ENCODE measurements at places on chromosomes 1 and 21.

DNA sequence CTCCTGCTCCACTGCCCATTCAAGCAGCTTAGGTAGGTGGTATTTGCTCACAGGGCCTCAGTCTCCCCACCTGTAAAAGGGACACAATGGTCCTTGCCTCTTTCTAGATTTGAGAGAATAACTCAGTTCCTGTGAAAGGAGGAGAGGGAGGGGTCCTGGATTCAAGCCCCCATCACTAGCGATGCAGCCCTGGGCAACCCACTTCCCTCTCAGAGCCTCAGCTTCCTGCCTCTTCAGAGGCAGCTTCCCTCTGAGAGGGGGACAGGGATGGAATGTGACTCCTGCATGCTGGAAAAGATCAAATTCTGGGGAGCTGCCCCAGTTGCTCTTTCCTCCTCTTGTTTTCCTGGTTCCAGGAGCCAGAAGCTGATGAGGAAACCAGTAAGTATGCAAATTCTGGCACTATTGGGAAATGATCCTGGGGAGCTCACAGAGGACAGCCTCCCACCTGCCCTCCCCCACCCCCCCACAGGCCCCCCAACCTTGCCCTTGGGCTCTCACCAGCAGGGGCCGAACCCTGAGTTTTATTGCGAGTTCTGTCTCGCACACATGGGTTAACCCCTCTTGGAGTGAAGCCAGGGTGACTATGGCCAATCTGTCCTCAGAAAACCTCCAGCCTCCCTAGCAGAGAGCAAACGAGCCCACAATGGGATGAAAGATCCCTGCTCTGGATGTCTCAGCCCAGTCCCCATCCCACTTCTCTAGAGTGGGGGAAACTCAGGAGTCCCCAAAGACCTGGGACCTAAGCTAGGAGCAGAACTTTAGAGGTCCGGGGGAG is 11.7 kb downstream of the ZC3H12A start:
- DNase-seq = no peak

GRCh38 chr1:85220756-85221201 is 20.0 kb upstream of the SYDE2 start:
- no peak for DNase-seq

- no peak for DNase-seq
These were observed 80.9 kb downstream of the TTC3 start for GRCh38 chr21:37153935-37154350.

DNA sequence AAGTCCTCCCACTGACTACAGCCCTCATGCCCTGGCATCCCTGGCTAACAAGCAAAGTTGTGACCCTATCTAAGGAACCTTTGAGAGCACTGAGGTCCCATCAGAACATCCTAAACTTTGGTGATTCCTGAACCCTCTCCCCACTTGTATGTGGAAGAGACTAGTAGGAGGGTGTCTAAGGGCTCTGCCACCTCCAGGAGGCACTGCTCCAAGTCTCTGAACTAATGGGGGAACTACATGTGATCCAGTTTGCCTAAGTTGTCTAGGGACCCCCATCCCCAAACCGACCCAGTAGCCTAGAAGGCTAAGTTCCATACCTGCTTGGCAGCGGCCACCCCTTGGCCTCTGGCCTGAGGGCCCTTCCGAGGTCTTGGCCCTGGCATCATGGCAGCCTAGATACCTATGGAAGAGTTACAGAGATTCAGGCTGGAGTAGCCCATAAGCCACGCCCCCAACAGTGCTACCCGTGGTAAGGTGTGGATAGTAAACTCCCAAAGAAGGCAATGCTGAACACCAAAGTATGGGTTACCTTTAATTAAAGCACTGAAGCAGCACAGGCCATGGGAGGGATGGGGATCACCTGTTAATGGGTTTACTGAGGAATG is 1.7 kb downstream of the CC2D1B start:
- DNase-seq = no peak

DNA sequence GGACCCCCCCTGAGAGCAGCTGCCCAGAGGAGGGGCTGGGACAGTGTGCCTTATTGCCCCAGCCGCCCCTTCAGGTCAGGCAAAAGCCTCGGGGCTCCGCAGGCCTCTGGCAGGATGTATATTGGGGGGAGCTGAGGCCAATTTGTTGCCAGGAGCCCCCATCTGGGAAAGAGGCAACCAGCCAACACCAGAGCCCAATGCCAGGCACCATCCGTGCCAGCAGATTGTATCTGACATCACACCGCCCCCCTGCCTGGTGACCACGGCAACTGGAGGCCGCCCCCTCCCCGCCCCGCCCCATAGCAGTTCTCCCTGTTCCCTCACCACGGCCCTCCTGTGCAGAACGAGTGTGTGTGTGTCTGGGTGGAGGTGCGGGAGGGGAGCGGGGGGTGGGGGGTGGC is 3.6 kb upstream of the PLEKHG5 start:
- no peak for DNase-seq

- peak; percentile 70 for DNase-seq
These were observed 19.2 kb downstream of the SLC19A2 start for GRCh38 chr1:169466259-169467230.

- DNase-seq = peak; percentile 39
These were observed 23.0 kb downstream of the S100A10 start for GRCh38 chr1:151970626-151971025.

DNA sequence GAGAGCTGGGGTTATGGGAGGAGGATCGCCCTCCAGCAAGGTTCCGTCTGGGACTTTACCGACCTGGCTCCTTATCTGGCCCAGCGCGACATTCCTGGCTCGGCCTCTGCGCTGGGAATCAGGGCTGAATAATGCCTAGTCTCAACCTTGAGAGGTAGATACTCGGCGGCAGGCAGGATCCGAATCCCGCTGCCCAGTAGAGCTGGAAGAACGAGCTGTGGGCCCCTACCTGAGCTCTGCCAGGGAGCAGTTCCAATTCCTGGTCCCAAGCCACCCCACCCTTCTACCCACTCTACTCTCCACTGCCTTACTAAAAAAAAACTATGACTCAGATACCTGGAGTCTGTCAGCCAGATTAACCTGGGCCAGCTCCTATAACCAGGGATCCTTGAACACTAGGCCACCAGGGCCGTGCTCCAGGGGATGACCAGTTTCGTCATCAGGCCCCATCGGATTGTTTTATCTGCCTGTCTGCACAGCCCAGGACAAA is 53.6 kb downstream of the RHBG start:
- DNase-seq = no peak

- no peak for DNase-seq
These were observed 165.3 kb upstream of the C1orf105 start for GRCh38 chr1:172255223-172255560.

GRCh38 chr1:8382608-8383505 is 64.9 kb downstream of the SLC45A1 start:
- DNase-seq = no peak

DNA sequence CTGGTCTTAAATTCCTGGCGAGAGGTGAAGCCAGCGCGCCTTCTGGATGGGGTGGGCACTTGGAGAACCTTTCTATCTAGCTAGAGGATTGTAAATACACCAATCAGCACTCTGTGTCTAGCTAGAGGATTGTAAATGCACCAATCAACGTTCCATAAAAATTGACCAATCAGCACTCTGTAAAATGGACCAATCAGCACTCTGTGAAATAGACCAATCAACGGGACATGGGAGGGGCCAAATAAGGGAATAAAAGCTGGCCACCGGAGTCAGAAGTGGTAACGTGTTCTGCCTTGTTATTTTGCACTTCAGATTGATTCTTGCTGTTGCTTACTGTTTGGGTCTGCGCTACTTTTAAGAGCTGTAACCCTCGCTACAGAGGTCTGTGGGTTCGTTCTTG is 12.0 kb upstream of the LIN9 start:
- no peak for DNase-seq

DNA sequence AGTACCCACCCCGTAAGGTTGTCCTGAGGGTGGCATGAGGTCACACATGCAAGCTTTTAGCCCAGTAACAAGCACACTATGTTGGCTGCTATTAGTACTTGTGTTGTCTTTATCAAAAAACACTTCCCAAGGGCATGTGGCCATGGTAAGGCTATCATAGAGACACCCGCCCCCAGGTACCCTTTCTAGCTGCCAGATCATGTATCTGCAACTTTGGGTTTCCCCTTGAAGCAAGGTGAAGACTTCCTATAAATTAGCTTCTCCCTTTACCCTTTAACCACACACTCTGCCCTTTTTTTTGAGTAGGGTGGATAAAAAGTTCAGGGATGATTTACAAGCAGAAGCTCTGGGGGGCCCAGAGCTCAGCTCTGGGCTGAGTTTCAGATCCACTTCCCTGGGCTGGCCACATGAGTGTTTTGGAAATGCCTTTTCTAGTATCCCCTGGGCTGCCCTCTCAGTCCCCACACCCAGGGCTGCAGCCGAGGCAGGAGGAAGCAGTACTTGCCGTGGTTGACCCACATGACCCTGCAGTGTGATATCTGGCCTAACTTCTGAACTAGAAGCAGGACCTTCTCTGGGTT is 2.0 kb downstream of the ZDHHC18 start:
- no peak for DNase-seq

- no peak for DNase-seq
These were observed 6.0 kb downstream of the FOXO6 start for GRCh38 chr1:41367288-41367642.

DNA sequence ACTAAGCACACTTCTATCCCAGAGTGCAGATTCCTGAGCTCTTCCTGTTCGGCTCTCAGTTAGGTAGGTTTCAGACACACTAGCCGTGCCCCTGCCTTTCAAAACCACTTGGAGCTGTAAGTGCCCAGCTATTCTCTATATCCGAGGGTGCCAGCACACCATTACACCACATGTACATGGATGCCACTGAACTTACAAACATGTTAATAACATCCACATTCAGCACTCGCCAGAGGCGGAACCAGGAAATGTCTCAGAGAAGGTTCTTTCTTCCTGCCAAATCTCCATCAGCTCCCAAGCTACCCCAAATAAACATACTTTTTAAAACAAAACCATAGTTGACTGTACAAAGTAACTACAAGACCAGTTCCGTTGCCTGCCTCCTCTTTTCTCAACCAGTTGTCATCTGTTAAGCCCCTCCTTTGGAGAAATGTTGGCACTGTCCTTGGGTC is 78.4 kb upstream of the CTTNBP2NL start:
- no peak for DNase-seq

GRCh38 chr1:213366141-213366831 is 315.2 kb downstream of the RPS6KC1 start:
- no peak for DNase-seq

DNA sequence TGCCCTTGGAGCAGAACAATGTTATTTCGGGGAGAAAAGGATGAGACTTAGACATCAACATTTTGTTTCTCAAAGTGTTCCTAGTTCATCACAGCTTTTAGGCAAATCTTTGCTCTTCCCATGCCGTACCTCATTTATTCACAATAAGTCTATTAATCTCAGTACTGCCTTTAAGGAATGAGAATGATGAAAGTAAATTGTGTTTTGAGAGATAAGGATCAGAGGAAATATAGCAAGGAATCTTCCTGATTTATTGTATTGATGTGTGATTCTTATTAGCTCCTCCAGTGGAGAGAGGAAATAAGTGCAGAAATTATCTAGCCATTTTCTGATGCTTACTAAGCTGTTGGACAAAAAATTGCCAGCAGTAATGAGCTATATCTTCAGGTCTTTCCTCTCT is 2.0 kb downstream of the POLR3C start:
- no peak for DNase-seq

- DNase-seq = no peak
These were observed 21.0 kb downstream of the ATF3 start for GRCh38 chr1:212629450-212630157.

GRCh38 chr1:164064501-164064900 is 494.5 kb upstream of the PBX1 start:
- no peak for DNase-seq

- DNase-seq = no peak
These were observed 134.5 kb downstream of the HHIPL2 start for GRCh38 chr1:222413436-222413835.

DNA sequence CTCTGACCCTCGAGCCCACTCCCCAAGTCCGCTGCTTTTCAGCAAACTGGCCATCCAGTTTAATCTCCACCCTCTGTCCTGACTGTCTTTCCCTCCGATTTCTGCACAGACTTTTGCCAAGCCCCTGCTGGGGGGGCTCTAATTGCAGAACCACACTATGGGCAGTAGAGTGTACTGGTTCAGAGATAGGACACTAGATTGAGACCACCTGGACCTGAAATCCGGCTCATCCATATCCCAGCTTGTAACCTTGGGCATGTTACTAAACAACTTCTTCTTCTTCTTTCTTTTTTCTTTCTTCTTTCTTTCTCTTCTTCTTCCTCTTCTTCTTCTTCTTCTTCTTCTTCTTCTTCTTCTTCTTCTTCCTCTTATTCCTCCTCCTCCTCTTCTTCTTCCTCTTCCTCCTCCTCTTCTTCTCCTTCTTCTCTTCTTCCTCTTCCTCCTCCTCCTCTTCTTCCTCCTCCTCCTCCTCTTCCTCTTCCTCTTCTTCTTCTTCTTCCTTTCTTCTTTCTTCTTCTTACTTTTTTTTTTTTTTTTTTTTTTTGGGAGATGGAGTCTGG is 7.7 kb downstream of the LRRC71 start:
- no peak for DNase-seq

GRCh38 chr1:23244256-23244761 is 27.0 kb upstream of the HTR1D start:
- no peak for DNase-seq

- DNase-seq = no peak
These were observed 52.3 kb downstream of the HMCN1 start for GRCh38 chr1:185786524-185786923.

GRCh38 chr1:221782477-221782876 is 40.6 kb upstream of the DUSP10 start:
- DNase-seq = no peak

- DNase-seq = no peak
These were observed 354.1 kb upstream of the B3GALT2 start for GRCh38 chr1:193540511-193540910.

DNA sequence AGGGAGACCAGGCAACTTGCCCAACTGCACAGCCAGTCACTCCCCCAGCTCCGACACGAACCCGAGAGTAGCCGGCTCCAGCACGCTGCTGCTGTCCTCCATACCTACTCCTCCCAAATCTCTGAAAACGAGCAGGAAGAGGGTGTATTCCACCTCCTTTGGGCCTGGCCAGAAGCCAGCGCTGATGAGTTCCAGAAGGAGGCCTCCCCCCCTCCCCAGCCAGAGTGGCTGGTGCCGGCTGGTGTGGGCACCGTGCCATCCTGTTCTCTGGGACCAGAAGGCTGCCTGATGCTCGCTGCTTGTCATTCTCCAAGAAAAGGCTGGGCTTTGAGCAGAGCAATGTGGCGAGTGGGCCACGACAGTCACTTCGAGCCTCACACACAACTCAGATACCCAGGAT is 22.2 kb downstream of the KCNN3 start:
- no peak for DNase-seq

- no peak for DNase-seq
These were observed 10.4 kb upstream of the PTPRF start for GRCh38 chr1:43520100-43520778.
